Stimulated activated CD8-positive, alpha-beta memory T cell treated with anti-CD3 and anti-CD28 coated beads, Interleukin-2, amount 100 ng/mL, for 48 hours (primary cell): ENCODE measurements at places on chromosomes 11 and 22.

GRCh38 chr11:20529757-20530156 lies 69.7 kb upstream of the SLC6A5 start:
- no peak for DNase-seq

DNA sequence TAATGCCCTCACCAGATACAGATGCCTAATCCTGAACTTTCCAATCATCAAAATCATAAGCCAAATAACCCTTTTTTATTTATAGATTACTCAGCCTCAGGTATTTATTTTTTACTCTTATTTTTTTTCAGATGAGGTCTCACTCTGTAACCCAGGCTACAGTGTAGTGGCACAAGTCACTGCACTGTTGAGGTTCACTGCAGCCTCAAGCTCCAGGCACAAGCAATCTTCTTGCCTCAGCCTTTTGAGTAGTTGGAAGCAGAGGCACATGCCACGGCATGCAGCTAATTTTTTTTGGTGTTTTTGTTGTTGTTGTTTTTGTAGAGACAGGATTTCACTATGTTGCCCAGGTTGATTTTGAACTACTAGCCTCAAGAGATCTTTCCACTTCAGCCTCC lies 49.5 kb downstream of the TTC28 start:
- no peak for DNase-seq

DNA sequence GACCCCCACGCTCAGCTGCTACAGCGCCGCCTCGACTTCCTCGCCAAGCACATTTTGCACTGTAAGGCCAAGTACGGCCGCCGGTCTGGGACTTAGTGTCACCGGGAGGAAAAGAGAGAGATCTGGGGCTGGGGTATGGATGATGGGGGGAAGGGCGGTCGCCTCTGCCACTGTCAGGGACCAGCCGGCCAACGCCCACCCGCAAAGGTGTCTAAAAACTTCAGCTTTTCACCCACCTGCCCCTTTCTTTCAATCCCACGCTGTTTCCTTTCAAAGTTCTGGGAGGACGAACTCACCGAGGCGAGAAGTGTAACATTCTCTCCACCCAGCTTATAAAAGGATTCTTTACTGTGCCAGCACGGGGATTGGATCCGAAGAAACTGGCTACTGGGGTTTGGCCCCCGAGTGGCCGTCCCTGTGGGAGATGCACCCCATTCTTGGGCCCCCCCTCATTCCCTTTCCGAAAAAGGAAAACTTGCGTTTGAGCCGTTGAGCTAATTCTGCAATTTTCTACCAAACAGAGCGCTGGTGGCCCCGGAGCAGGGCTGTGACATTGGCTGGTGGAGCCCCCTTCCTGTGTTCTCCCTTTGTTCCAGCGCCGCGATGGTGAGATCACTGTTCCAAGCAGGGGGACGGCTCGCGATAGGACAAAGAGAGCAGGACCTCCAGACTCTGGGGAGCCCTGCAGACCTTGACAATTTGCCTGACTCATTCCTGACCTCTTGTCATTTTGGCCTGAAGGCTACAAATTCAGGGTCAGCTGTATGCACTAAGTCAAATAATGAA lies 1.8 kb downstream of the FJX1 start:
- no peak for DNase-seq

GRCh38 chr11:100830274-100830673 lies 143.2 kb downstream of the ARHGAP42 start:
- DNase-seq: no peak

DNA sequence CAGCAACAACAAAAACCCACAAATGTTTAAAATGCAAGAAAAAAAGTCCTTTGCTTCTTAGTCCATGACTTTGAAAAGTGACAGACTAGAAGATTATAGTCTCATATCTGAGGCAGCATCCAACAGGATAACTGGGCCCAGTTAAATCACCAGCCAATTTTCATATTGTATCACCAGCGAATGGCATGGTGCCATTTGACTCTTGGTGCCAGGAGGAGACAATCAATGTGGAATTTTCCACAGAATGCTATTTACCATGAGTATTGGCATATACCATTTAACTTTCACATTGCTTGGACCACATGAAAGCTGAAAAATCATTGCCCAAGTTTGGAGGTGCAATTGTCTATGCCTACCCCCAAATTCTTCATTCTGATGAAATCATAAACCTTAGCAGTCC lies 255.5 kb downstream of the TENM4 start:
- DNase-seq: no peak

DNA sequence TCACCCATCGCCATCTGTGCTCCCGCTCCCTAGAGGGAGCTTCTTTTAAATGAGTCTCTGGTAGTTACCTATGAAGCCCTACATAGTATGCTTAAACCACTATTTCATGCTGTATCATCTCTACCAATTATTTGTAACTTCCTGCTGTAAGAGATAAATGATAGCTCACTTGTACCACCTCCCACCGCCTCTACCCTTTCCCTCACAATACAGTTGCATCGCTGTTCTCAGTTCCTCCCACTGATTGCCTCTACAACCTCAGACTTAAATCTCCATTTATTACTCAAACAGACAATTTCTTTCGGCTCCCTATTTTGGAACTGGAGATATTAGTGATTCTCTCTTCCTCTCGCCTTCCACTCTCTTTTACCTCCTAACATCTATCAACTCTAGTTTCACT lies 222.9 kb upstream of the ZC3H12C start:
- no peak for DNase-seq

DNA sequence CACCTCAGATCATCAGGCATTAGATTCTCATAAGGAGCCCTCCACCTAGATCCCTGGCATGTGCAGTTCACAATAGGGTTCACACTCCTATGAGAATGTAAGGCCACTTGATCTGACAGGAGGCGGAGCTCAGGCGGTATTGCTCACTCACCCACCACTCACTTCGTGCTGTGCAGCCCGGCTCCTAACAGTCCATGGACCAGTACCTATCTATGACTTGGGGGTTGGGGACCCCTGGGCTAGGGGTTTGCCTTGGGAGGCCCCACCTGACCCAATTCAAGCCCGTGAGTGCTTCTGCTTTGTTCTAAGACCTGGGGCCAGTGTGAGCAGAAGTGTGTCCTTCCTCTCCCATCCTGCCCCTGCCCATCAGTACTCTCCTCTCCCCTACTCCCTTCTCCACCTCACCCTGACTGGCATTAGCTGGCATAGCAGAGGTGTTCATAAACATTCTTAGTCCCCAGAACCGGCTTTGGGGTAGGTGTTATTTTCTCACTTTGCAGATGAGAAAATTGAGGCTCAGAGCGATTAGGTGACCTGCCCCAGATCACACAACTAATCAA lies 2.2 kb downstream of the APOC3 start:
- no peak for DNase-seq

DNA sequence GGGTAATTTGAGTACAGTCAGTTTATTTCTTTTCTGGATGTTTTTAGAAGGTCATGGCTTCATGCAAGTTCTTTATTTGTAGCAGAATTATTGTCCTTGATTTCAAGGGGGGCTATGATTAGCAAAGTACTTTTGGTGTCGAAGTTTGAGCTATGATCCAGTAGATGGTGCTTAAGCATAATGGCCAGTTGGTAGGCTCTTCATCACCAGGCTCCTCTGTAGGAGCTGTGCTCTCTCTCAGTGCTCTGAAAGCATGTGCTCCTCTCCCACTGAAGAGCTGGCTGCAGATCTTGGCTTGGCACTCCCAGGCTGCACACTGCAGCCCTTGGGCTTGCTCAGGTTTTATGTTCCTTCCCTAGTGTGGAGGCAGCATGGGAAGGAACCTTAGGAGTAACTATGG lies 852.7 kb downstream of the LUZP2 start:
- no peak for DNase-seq

DNA sequence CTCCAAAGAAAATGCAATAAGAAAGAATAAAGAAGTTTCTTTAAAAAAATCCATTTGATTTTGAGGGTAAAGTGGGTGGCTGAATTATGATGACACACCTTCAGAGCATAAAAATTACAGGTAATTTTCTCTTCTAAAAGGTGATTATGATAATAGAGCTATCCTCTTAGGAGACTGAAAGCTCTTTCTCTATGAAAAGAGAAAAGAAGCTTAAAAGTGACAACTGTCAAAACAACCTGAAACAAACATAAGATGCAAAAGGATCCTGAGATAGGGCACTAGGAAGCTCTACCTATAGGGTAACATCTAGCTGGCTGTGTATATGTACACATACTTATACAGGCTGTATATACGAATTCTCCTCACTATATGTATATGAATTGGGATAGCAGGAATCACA lies 270.2 kb downstream of the GUCY1A2 start:
- no peak for DNase-seq

GRCh38 chr11:94295534-94295933 lies 8.8 kb upstream of the IZUMO1R start:
- DNase-seq: no peak

DNA sequence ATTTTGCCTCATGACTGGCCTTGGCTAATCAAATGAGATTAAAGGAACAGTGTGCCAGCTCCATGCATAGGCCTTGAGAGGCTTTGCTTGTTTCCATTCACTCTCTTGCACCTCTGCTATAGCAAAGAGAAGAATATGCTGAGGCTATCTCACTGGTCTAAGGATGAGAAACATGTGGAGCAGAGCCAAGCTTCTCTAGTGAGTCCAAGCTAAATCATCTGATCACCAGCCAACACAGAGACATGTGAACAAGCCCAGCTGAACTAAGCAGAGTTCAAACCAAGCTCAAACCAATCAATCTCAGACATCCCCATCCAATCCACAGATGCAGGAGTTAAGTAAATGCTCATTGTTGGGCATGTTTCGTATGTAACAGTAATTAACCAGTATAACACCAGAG lies 69.4 kb upstream of the API5 start:
- no peak for DNase-seq

DNA sequence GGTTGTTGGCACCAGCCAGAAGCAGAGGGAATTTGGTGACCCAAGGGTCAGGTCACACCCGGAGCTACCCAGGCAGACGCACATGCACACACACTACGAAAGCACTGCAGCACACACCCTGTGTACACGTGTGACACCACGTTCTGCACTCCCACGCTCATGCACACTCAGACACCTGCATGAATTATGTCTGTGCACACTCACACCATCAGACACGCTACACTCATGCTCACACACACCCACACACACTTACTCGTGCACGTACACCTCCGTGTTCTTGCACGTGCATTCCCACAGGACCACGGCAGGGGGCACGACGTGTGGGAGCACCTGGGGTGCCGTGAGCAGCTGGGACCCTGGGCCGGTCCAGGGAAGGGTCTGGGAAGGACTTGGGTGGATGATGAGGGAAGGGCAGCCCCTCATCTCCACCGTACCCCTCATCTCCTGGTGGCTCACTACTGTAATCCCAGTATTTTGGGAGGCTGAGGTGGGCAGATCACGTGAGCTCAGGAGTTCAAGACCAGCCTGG lies 20.8 kb upstream of the GAL start:
- no peak for DNase-seq

DNA sequence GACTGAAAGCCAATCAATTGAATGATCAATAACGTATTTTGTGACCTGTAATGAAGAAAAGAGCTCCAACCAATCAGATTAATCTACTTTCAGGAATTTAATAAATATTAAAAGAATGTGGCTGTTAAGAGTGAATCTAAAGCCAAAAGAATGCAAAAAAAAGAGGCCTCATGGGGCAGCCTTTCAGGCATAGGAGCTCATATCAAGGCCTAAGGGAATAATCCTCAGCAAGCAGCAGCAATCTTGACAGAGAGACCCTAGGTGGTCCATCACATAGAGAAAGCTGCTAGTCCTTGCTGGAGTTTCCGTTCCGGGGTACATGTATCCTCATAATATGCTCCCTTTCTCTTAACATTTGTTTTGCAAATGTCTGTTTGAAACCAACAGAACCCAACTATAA lies 313.1 kb upstream of the PITPNB start:
- no peak for DNase-seq

DNA sequence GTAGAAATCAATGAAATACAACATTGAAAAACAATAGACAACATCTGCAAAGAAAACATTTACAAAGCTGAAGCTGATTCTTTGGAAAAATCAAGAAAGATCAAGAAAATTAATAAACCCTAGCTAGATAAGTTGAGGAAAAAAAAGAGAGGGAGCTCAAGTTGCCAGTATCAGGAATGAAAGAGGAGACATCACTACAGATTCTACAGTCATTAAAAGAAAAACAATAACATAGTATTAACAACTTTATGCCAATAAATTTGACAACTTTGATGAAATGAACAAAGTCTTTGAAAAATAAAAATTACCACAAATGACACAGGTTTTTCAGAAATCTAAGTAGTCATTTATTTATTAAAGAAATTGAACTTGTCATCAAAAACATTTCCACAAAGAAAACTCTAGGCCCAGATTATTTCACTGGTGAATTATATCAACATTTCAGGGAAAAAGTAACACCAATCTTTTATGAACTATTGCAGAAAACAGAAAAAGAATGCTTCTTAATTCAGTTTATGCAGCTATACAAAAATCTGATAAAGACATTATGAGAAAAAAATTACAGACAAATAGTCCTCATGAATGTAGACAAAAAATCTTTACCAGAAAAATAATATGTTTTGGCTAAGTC lies 39.2 kb downstream of the POU2AF1 start:
- no peak for DNase-seq

DNA sequence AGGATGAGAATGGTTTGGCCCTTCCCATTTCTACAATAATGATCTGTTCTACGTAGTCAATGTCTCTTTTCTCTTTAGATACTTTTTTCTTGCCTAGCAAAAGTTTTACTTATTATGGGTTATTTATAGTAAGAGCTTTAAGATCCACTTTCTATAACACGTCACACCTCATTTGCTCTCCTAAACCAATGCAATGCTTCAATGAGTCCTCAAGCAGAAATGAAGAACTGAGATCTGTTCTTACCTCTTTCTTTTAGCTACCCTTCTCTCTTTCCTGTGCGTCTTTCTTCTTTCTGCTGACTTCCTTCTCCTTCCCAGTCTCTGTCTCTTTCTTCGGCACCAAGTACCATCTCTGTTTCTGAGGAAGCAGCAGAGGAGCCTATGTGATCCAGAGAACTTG lies 61.8 kb downstream of the SNX19 start:
- DNase-seq: no peak

GRCh38 chr22:50485221-50486131 lies 1.2 kb upstream of the MIOX start:
- no peak for DNase-seq

- no peak for DNase-seq
These were observed 5.7 kb downstream of the DRICH1 start for GRCh38 chr22:23626286-23626975.

GRCh38 chr11:86179646-86180064 lies 64.9 kb upstream of the EED start:
- no peak for DNase-seq

GRCh38 chr11:123364080-123364479 lies 66.0 kb upstream of the GRAMD1B start:
- no peak for DNase-seq

- DNase-seq: no peak
These were observed 501.9 kb downstream of the BRD1 start for GRCh38 chr22:49325531-49326395.

GRCh38 chr11:2470495-2470894 lies 25.7 kb downstream of the KCNQ1 start:
- no peak for DNase-seq

DNA sequence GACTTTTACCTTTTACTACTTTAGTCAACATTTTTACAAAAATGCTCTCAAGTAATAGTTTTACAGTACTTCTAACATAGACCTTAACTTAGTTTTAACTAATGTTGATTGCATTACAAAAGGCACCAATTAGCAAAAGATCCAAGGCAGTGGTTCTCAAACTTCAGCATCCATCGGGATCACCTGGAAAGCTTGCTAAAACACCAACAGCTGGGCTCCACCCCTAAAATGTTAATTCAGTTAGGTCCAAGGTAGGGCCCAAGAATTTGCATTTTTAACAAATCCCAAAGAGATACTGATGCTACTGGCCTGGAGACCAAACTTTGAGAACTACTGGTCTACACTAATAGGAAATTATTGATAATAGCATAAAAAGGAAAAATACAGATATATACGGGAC lies 5.9 kb downstream of the MTMR2 start:
- DNase-seq: no peak
